B cell (primary cell): ENCODE measurements at places on chromosomes 6 and 20. TPM values are rescaled to one million over a fixed set of nuclear protein-coding genes. Genes with fewer than 3 reads are reported as not detected.

GRCh38 chr6:86936834-86937218 is 502 bp upstream of the HTR1E start:
- DNase-seq, result no peak

DNA sequence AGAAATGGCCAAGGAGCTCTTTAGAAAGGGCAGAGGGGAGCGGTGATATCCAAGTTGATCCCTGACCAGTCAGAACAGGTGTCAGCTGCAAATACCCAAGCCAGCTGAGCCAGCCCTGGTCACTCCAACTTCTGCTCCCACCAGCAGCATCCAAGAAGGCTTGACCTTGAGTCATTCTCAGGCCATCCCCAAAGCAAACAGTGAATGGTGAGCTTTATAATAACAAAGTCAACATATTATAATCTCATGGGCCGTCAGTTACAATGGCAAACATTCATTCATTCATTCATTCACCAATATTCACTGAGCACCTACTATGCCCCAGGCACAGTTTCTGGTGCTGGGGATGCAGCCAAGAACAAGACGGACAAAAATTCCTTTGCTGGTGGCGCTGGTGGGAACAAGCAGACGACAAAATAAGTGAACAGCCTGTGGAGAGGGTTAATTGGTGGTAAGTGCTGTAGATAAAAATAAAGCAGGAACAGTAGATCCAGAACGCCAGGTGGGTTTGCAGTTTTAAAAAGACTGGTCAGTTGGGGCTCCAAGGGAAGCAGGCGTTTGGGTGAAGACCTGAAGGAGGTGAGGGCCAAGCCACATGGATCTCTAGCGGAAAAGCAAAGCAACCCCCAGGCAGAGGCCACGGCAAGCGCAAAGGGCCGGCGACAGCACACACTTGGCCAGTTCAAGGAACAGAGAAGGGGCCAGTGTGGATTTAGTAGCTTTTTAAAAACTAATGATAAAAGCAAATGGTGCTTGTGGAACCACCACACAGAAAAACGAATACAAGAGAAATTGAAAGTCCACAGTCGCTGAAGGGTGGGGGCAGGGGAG is 131.8 kb upstream of the PTPN1 start:
- DNase-seq, result no peak

Gene SLC17A3
- total RNA-seq, result not detected in 2 replicates

Gene ZFP64
- 15.1 and 16.8 TPM in 2 replicates for total RNA-seq

GRCh38 chr20:35010405-35011192 is 54.9 kb downstream of the MYH7B start:
- DNase-seq, result no peak

- DNase-seq, result no peak
Observed at GRCh38 chr6:1916334-1917070, 306.8 kb downstream of the FOXC1 start.

Gene TRAPPC3L
- not detected in 2 replicates for total RNA-seq

DNA sequence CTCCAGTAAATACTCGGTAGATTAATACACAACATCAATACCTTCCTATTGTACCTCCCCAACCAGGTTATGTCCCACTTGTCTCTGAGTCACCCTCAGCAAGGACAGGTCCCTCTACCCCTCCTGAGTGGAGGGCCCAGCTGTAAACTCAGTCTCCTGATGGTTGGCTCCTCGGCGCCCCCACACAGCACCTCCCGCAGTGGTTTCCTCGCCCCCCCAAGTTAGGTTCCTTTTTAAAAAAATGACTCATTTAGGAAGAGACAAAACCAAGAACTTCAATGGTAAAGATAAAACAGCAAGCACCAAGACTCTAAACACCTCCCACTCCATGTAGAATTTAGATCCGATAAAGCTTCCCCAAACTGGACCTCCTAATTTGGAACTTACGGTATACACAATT is 83.5 kb downstream of the TRERF1 start:
- no peak for DNase-seq

Gene OR12D3
- total RNA-seq, result not detected in 2 replicates
